ENCODE measurements at places on chromosomes 6 and 20. TPM values are rescaled to one million over a fixed set of nuclear protein-coding genes. Genes with fewer than 3 reads are reported as not detected.

GRCh38 chr6:23140871-23141270, 571.5 kb downstream of the HDGFL1 start:
- no peak for DNase-seq

- DNase-seq = no peak
Measured at GRCh38 chr6:164870164-164870563, 439.2 kb downstream of the C6orf118 start.

DNA sequence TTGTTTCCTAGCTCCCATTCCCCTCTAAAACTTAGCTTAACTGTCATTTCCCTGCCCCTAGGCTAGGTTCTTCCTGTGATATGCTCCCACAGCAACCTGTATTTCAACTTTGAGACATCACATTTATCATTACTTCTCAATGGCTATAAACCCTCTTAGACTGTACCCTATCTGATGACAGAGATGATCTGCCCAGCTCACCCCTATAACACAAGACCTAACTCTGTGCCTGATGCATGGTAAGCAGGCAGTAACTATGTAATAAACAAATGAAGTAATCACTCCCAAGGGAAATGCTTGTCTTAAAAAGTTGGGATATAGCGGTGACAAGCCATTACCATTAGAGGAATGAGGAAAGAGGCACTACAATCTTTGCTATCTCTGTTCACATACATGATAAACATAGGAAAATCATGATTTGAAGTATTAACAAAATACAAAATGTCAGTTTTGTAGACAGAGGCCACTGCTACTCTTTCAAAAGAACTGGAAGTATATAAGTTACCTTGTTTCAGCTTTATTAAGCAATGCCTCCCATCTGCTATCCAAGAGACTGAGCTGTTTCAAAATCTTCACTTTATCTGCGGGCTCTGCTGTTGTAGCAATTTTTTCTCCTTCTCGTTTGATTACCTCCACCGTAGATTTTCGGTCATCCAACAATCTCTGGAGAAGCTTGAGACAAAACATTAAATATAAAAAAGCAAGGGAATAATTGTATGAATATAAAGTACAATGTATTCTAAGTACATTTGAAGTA, 110.7 kb downstream of the DST start:
- no peak for DNase-seq

GRCh38 chr6:108170332-108171290, 4.8 kb downstream of the NR2E1 start:
- no peak for DNase-seq

DNA sequence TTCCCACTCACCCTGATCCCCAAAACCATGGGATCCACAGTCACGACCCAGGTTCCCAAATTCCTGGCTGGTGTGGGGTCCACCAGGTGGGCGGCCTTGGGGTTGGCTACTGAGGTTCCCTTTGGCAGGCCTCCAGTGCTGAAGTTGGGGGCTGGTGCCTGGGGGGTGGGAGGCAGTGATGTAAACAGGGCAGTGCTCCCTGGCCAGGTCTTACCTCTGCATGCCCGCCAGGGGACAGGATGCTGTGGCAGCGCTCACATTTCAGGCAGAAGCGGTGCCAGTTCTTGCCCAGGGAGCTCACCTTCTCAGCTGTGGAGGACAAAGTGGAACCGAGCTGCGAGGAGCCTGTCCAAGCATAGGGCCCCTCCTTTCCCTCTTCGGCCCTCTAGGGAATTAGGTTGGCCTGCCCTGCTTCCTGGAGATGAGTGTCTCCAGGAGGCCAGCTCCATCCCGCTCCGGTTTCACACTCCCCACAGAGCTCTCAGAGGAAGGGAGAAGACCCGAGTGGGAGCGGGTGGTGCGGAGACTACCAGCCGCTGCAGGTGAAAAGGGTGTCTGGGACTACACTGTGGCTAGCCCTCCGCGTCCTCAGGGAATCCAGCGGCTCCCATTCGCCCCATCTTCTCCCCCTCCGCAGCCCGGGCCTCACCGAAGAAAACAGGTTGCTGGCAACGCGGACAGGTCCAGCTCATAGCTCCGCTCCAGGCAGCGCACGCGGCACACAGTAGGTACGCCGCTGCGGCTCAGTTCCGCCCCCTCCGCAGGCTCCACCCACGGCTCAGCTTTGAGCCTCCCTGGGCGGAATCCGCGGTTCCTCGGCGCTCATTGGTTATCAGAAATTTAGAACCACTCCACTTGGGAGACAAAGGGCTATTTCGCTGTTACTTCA, at the start of gene CRIP3:
Gene CRIP3 (minus strand): TSS at position 726 of the 889 bp plus-strand sequence. CDS start 34 bp downstream, at position 692.
- peak; percentile 13 for DNase-seq

STMND1 gene
- 10.7 TPM for total RNA-seq

- DNase-seq = no peak
Measured at GRCh38 chr20:17626217-17627007, 55.6 kb downstream of the RRBP1 start.

Measured in lung (tissue), 17 donors.